ENCODE measurements at places on chromosomes 6 and 20. TPM values are rescaled to one million over a fixed set of nuclear protein-coding genes. Genes with fewer than 3 reads are reported as not detected.

The ESR1 gene
- 3.9 TPM for total RNA-seq

The GSTA2 gene
- total RNA-seq = not detected

The ATAT1 gene
- 5.6 TPM for total RNA-seq

The PHACTR3 gene
- total RNA-seq = not detected

The BMP2 gene
- 0.07 TPM for total RNA-seq

The VNN1 gene
- 0.42 TPM for total RNA-seq

The AIF1 gene
- 13.2 TPM for total RNA-seq

The SNPH gene
- total RNA-seq = 9.4 TPM

The CUTA gene
- 196 TPM for total RNA-seq

The TFAP2C gene
- total RNA-seq = not detected

The MTCH1 gene
- total RNA-seq = 194 TPM

The NOX3 gene
- not detected for total RNA-seq

The DNAAF9 gene
- 6.5 TPM for total RNA-seq

The SLC35D3 gene
- total RNA-seq = 1.6 TPM

The DEFB132 gene
- not detected for total RNA-seq

The SYNDIG1 gene
- total RNA-seq = not detected

The ISM1 gene
- 3.2 TPM for total RNA-seq

The MRAP2 gene
- total RNA-seq = not detected

The SYCP2 gene
- total RNA-seq = 5.3 TPM

The MUC21 gene
- not detected for total RNA-seq

The HSP90AB1 gene
- 478 TPM for total RNA-seq

The HLA-DRA gene
- 80.9 TPM for total RNA-seq

The PRR3 gene
- total RNA-seq = 11.2 TPM

The RIPPLY2 gene
- total RNA-seq = not detected

The MACROD2 gene
- 0.85 TPM for total RNA-seq

The UTRN gene
- total RNA-seq = 207 TPM
